ENCODE measurements at places on chromosomes 1 and 21. TPM values are rescaled to one million over a fixed set of nuclear protein-coding genes. Genes with fewer than 3 reads are reported as not detected.

The C4BPA gene
- not detected for total RNA-seq

The ANXA9 gene
- total RNA-seq = not detected

The TNN gene
- total RNA-seq = not detected

The PDZK1IP1 gene
- not detected for total RNA-seq

The SLC19A1 gene
- 7.8 TPM for total RNA-seq

The NCF2 gene
- not detected for total RNA-seq

The CFAP45 gene
- total RNA-seq = not detected

The UBXN11 gene
- 4.8 TPM for total RNA-seq

The GBP4 gene
- not detected for total RNA-seq

The CSMD2 gene
- total RNA-seq = 10.4 TPM

The AMY2A gene
- not detected for total RNA-seq

The HMGCS2 gene
- total RNA-seq = not detected

The TGFB2 gene
- total RNA-seq = 0.51 TPM

The ATXN7L2 gene
- total RNA-seq = 2.1 TPM

The PLA2G2C gene
- not detected for total RNA-seq

The VANGL2 gene
- not detected for total RNA-seq

The ZNF692 gene
- total RNA-seq = 17.0 TPM

The RNU1-4 gene
- under 0.01 TPM for total RNA-seq

The FTCD gene
- total RNA-seq = not detected

The CYP4A22 gene
- not detected for total RNA-seq

The GNAT2 gene
- total RNA-seq = not detected

The LY9 gene
- not detected for total RNA-seq

The ACTL8 gene
- not detected for total RNA-seq

The PADI1 gene
- total RNA-seq = not detected

The DCST1 gene
- not detected for total RNA-seq

The SGIP1 gene
- 2.1 TPM for total RNA-seq

The RBM8A gene
- 127 TPM for total RNA-seq

The TMEM61 gene
- not detected for total RNA-seq

The NOS1AP gene
- not detected for total RNA-seq

The LCE1A gene
- total RNA-seq = not detected

The SYT2 gene
- not detected for total RNA-seq

The CHODL gene
- total RNA-seq = not detected

The PLD5 gene
- not detected for total RNA-seq

The ATP6V1G3 gene
- not detected for total RNA-seq

The GSTM1 gene
- total RNA-seq = not detected

The PDE9A gene
- total RNA-seq = not detected

The ANKRD65 gene
- total RNA-seq = 0.51 TPM

The TRAF5 gene
- total RNA-seq = 9.9 TPM

The MPZ gene
- 0.11 TPM for total RNA-seq

The INSRR gene
- total RNA-seq = not detected

The TMEM82 gene
- total RNA-seq = not detected

The MAP10 gene
- 2.3 TPM for total RNA-seq

Measured in GM23248 (cell line).